B cell (primary cell): ENCODE measurements at places on chromosomes 11 and 22. TPM values are rescaled to one million over a fixed set of nuclear protein-coding genes. Genes with fewer than 3 reads are reported as not detected.
A peak's percentile ranks its signal among the peaks of the same experiment; 100 is the strongest.

DNA sequence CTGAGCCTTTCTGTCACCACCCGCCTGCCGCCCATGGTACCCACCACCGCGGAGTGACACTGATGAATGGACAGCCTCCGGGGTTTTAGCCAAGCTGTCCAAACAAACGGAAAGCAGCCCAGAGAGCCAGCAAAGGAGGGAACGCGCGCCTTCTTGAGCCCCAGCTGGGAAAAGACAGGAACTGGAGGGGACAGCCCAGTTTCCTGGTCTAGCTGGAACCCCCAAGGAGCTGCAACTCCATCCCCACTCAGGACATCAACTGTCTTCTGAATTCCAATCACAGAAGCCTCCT is 33.7 kb downstream of the SHISAL1 start:
- no peak for DNase-seq

- no peak for DNase-seq
Observed at GRCh38 chr11:14027525-14027924, 65.0 kb downstream of the SPON1 start.

- DNase-seq, result peak; percentile 64
Observed at GRCh38 chr22:17368554-17369438, 464 bp upstream of the CECR2 start.

GRCh38 chr22:32338757-32339156 is 18.9 kb upstream of the RFPL3 start:
- no peak for DNase-seq

DNA sequence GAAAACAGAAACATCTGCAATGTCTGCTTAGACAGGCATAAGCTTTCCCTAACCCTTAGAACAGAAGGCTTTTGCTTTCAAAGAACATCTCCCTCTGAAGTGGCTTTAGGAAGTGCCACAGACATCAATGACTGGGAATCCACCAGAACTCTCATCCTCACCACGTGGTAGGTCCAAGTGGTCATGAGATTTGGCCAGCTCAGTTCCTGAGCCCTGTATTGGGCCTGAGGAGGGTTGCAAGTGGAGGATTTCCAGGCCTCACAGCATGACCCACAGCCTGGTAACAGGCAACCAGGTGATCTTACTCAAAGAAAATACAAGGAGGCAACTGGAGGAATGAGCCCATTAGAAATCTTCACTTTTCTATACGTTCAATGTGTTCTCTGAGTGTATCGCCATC is 1.6 kb downstream of the CASP1 start:
- DNase-seq, result no peak

DNA sequence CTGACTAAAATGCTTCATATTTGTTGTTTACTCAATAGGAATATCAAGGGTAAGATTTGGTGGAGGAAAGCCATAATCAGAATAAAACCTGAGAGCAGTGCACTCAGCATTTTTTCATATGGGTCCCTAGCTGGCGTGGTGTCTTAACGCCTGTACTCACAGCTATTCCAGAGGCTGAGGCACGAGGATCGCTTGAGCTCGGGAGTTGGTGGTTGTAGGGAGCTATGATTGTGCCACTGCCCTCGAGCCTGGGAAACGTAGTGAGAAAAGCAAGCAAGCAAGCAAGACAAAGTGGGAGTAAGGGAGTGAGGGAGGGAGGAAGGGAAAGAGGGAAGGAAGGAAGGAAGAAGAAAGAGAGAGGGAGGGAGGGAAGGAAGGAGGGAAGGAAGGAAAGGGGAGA is 242.5 kb downstream of the OR4C45 start:
- no peak for DNase-seq

DNA sequence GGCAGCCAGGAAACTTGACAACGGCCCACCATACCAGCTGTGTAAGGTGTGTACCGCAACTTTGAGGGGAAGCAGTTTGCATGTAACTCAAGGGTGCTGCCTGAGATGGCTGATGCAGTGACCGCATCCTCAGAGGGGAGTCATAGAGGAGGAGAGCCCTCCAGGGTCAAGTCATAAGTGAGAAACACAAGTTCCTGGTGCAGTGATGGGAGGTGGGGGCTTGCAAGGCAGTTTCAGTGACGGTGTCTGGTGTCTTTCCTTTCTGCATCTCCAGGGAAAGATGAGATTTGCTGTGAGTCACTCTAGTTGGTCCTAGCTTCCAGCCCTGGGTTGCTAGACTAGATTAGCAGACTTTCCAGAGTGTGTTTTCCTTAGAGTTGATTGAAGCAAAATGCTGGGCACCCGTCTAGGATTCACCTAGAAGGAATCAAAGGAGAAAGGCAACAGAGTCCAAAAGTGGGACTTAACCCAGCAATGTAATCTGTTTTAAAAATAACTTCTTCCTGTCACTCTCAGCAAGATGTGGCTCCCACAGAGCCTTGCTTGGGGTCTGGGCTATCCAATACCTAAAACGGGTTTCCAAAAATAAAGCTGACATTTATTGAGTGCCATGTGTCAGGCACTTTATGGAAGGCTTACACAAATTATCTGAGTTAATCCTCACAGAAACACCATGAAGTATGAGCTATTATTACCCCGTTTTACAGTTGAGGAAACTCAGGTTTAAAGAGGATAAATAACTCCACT is 265.4 kb upstream of the PLET1 start:
- no peak for DNase-seq

The GAS2L1 gene
- not detected in 2 replicates for total RNA-seq

The FGF19 gene
- not detected in 2 replicates for total RNA-seq

The SLCO2B1 gene
- total RNA-seq, result 1.2 and 1.3 TPM in 2 replicates

The C11orf21 gene
- total RNA-seq, result 21.9 and 22.8 TPM in 2 replicates

The KCNA4 gene
- not detected in 2 replicates for total RNA-seq
